ENCODE measurements at places on chromosomes 6 and 20.

GRCh38 chr6:115524821-115525220 lies 535.9 kb downstream of the FRK start:
- DNase-seq, result no peak

- peak; percentile 86 for DNase-seq
These were observed 225.7 kb downstream of the UST start for GRCh38 chr6:148972481-148972880.

- DNase-seq, result no peak
These were observed 215.1 kb downstream of the ERMARD start for GRCh38 chr6:169966312-169967181.

- DNase-seq, result no peak
These were observed 25.6 kb downstream of the DHX35 start for GRCh38 chr20:38987777-38988176.

DNA sequence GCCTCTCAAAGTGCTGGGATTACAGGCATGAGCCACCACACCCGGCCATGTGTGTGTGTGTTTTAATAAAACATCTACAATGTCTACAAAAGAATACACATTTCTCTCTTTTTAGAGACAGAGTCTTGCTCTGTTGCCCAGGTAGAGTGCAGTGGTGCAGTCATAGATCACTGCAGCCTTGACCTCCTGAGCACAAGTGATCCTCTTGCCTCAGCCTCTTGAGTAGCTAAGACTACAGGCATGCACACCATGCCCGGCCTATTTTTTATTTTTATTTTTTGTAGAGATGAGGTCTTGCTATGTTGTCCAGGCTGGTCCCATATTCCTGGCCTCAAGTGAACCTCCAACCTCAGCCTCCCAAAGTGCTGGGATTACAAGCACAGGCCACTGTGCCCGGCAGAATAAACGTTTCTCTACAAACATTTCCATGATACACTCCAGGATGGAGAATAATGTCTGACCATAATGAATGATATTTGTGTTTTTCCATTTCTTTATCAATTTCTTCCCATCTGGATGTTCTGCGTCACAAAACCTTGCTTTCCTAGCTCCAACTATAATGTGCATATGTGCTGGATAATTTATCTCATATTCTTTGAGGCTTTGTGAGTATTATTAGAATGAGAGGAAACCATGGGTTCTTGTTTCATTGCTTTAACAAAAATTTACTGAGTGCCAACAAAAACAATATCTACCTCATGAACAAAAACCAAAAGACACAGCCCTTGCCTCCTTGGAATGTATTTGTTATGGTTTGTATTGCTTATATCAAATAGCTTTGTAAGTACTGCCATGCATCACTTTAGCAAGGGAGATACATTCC lies 28.6 kb upstream of the CCN2 start:
- no peak for DNase-seq

DNA sequence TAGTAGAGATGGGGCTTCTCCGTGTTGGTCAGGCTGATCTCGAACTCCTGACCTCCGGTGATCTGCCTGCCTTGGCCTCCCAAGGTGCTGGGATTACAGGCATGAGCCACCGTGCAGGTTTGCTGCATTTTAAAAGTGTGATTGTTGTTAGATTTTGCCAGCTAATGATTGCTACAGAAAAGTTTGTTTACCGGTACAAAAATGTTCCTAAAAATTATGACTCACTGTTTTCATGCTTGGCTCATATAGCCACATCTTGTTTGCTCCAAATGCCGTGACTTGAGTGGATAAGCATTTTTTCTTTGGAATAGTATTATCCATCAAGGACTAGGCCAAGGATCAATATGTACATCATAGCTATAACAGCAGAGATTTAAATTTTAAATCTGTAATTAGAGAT lies 24.3 kb downstream of the LRRN4 start:
- DNase-seq, result no peak

- DNase-seq, result no peak
These were observed 24.1 kb downstream of the ZHX3 start for GRCh38 chr20:41293269-41294037.
